ENCODE measurements at places on chromosomes 16 and 17. TPM values are rescaled to one million over a fixed set of nuclear protein-coding genes. Genes with fewer than 3 reads are reported as not detected.
A peak's percentile ranks its signal among the peaks of the same experiment; 100 is the strongest.

Gene STX8
- 67.9 TPM for total RNA-seq

Gene GRB7
- 0.85 TPM for total RNA-seq

Gene AANAT
- not detected for total RNA-seq

Gene PPY
- total RNA-seq = not detected

Gene ICAM2
- 7.2 TPM for total RNA-seq

Gene SOX15
- total RNA-seq = 9.0 TPM

Gene CHST6
- total RNA-seq = 3.2 TPM

Gene LITAFD
- total RNA-seq = not detected

Gene RBFOX1
- total RNA-seq = 0.54 TPM

Gene CLEC18B
- 0.20 TPM for total RNA-seq

Gene AOC2
- 1.3 TPM for total RNA-seq

Gene SLC13A2
- total RNA-seq = 0.37 TPM

Gene SMG1
- total RNA-seq = 106 TPM

DNA sequence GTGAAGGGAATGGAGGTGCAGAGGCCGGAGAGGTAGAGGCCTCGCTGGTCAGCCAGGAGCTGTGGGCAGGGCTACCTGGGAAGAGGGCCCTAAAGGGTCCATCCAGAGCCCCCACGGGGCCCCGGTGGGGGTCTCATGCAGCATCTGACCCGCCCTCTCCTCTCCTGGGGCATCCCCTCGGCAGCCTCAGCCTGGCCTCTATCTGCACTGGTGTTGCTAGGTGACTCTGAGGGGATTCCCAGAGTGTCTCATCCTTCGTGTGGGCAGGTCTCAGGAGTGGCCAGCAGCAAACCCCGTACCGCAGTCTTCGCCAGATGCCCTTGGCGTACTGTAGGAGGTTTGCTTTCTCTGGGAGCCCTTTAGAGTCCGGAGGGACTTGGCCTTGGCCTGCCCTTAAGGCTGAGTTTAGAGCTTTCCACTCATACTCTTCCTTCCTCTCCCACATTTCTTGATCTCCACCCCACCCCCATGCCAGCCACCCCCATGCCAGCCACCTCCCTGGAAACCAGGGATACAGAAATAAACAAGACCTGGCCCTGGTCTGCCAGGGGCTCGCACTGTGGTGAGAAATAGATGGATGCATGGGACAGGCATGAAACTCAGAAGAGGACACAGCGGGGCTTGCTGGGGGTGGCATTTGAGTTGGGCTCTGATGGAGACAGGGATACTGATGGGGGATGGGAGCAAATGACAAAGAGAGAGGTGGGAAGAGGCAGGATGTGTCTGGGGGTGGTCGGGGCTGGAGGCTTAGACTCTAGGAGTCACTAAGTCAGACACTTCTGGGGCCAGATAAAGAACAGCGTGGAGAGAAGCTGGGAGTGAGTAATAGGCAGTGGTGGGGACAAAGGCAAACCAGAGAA, 9.9 kb downstream of the SLC5A10 start:
- no peak for ATAC-seq

DNA sequence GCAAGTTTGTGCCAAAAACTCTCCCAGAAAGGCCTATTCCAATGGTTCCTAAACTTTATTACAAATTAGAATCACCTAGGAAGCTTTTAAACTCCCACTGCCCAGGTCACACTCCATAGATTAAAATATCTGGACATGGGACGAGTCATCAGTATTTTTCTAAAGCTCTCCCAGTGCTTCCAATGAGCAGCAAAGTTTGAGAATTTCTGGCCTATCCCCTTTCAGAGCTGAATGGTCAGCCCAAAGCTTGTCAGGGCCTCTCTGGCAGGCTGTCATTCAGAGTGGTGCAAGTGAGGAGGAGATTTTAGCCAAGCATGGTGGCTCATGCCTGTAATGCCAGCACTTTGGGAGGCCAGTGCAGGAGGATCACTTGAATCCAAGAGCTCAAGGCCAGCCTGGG, 2.4 kb downstream of the BCL6B start:
- ATAC-seq = no peak

DNA sequence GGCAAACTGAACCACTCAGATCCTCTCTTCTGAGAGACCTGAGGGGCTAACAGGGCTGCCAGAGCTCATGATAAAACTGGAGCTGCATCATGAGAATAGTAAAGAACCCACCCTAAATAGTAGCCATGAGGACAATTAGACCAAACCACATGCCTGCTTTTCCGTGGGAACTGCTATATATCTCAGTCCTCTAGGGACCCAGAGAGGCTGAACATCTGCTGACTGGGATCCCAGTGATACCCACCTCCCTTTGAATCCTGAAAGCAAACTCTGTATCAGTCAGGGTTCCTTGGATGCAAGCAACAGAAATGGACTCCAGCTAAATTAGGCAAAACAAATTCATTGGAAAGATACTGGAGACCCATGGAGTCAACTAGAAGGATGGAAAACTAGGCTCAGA, 6.5 kb downstream of the MT1X start:
- ATAC-seq = no peak

- ATAC-seq = peak; percentile 3
These were observed 526 bp downstream of the ZZEF1 start for GRCh38 chr17:4142107-4142900.

DNA sequence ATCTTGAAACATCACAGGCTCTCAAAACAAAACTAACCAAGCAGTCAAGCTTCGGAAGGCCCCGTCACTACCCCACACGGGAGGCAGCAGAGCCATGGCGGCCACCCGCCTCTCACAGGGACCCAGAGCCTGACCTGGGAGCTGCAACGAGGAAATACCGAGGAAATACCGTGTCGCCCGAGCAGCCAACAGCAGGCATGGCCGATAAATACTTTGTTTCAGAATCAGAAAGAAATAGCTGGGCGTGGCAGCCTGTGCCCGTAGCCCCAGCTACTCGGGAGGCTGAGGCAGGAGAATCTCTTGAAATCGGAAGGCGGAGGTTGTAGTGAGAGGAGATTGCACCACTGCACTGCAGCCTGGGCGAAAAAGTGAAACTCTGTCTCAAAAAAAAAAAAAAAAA, 6.9 kb downstream of the LMF1 start:
- no peak for ATAC-seq

DNA sequence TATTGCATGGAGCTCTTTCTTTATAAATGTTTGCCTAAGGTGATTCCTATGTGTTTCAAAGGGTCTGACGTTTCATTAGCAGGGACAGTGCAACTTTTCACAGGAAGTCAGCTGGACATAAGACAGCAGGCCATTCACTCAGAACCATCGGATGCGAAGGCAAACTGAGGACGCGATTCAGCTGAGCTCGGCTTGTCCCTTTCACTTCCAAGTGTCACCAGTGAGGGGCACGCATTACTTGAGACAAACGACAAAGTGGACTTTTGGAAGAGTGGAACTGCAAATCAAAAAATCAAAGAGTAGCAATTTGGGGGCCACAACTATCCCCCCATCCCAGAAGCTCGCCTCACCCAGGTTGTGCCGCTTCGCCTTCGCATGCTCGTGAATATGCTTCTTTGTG, 14.6 kb downstream of the USP22 start:
- ATAC-seq = no peak

DNA sequence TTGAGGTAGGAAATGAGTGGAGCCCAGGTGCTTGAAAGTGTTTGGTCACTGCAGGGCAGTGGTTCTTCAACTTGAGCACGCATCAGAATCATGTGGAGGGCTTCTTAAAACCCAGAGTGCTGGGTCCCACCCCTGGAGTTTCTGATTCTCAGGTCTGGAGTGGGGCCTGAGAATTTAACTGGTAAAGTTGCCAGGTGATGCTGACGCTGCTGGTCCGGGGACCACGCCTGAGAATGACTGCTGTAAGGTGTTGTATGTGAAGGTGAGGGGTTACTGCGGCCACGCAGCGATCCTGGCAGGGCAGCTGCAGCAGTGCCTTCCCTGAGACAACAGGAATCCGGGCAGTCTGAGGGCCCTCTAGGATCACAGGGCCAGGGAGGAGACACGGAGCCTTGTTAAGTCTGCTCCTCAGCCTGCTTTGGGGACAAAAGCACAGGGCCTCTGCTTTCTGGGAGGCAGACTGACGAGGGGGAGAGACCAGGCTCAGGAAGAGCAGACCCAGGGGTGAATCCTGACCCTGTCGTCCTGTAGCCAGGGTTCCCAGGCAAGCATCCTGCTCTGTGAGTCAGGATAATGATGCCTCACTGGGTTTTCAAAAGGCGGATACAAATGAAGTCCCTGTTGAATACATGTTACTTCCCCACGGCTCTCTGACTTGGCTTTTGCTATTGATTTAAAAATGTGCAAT, 16.2 kb downstream of the CCDC42 start:
- no peak for ATAC-seq

GRCh38 chr17:27396941-27397340, 59.3 kb upstream of the KSR1 start:
- ATAC-seq = no peak

DNA sequence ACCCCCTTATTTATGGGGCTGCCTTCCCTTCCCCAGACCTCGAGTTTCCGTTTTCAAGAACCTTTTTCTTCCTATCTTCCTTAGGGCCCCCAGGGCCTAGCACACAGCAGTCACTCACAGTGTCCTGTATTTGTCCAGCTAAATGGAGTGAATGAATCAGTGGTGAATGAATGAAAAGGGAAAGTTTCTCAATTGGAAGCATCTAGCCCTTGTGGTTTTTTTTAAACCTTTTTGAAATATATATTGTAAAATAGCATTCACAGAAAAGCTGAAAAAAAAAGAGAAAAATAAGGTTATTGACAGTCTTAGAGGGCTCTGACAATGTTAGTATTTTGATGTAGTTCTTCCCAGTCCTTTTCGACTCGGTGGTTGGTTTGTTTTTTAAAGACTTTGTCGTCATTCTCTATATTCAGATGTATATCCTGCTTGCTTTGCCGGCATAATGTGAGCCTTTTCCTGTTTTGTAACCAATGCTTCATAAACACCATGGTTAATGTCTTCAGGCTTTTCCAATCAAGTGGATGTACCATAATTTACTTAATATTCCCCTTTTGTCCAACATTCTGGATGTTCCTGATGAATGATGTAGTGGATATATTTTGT, 45.3 kb downstream of the RAI1 start:
- ATAC-seq = no peak

GRCh38 chr16:22358000-22358399, 16.4 kb downstream of the CDR2 start:
- ATAC-seq = no peak

GRCh38 chr17:68705714-68706076, 104.5 kb upstream of the FAM20A start:
- no peak for ATAC-seq

DNA sequence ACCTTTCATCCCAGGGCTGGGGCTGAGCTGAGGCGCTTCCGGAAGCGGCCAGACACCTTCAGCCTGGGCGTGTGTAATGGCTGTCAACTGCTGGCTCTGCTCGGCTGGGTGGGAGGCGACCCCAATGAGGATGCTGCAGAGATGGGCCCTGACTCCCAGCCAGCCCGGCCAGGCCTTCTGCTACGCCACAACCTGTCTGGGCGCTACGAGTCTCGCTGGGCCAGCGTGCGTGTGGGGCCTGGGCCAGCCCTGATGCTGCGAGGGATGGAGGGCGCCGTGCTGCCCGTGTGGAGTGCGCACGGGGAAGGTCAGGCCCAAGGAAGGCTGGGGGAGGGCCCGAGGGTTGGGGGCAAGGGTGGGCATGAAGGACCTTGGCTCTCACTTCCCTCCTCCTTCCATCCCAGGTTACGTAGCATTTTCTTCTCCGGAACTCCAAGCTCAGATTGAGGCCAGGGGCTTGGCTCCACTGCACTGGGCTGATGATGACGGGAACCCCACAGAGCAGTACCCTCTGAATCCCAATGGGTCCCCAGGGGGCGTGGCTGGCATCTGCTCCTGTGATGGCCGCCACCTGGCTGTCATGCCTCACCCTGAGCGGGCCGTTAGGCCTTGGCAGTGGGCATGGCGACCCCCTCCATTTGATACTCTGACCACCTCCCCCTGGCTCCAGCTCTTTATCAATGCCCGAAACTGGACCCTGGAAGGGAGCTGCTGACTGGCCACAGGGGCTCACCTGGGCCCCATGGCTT, 19.6 kb downstream of the PFAS start:
- no peak for ATAC-seq

DNA sequence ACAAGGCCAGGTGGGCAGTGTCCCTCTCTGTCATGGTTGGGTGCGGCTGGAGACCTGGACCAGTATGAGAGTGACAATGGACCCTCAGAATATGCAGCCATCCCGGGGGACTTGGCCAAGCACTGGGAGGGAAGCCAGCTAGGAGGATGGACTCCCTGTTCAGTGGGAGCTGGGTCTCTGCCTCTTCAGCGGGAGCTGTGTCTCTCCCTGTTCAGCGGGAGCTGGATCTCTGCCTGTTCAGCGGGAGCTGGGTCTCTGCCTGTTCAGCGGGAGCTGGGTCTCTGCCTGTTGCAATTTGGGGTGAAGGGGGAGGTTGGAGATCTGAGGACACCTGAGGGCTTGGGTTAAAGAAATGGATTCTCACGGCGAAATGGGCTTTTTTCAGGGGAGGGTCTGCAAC, 3.8 kb upstream of the PRSS33 start:
- no peak for ATAC-seq

DNA sequence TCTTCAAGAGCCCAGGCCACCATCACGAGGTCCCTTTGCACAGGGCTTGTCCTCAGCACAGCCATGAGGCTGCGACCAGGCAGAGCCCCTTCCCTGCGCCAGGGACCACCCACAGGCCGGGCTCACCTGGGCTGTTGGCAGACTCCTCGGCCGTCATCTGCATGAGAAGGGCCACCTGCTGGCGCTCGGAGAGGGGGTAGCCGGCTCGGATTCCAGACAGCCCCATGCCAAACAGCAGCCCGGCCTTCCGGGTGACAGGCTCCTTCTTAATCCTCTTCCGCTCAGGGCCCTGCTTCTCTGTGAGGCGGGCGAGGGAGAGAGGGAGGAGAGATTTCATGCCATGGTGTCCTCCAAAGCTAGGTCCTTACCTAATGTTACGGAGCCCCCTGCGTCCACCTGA, 73.4 kb downstream of the ZNF778 start:
- ATAC-seq = no peak

- ATAC-seq = no peak
These were observed 107.6 kb upstream of the CHMP6 start for GRCh38 chr17:80883831-80884735.

- ATAC-seq = no peak
These were observed 7.1 kb downstream of the IRX5 start for GRCh38 chr16:54937671-54938211.

DNA sequence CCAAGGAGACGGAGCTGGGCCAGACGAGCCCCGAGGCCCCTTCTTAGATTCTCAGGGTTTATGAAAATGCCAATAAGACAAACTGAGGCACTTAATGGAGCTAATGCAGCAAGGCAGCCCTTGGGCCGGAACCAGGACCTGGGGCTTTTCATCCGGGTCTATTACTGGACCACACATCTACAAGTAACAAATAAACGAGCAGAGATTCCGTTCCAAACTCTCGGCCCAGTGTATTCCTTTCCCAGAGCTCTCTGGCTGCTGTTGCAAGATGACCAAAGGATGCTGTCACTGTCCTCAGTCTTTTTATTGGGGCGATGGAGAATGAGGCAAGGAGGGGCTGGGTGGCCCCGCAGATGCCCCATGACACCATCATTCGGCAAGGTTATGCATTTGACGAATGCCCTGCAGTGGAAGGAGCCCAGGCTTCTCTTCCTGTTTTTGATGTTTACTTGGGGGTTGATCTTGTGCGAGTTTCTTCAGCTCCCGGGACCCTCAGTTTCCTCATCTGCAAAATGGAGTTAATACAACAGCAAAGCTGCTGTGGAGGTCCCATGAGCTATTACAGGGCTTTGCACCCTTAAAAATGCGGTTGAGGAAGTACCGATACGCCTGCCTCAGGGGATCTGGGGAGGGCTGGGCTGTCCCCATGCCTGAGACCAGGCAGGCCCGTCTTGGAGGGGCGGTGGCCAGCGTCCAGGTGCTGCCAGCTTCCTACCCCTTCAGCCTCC, 1.1 kb upstream of the NTN1 start:
- ATAC-seq = no peak

All from gastroesophageal sphincter (tissue), 4 donors.